ENCODE measurements at places on chromosomes 5 and 9.

GRCh38 chr5:68714810-68715209 lies 379.0 kb upstream of the SLC30A5 start:
- no peak for DNase-seq

- no peak for DNase-seq
These were observed 125.3 kb downstream of the SLC24A2 start for GRCh38 chr9:19663570-19663969.

DNA sequence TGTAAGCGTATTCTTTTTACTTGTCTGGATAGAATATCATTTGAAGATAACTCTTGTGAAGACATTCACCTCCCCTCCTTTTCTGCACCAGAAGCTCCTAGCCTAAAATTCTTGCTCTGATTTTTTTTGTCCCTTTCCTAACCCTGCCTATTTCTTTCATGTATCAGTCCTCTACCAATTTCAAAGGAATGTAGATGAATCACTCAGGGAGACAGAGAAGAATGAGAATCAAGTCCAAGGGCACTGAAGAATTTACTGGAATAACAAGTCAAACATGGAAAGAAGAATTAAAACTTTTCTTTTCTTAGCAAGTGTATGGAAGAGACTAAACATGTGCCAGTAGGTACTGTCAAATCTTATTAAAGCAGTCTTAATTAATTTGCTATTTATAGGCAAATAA lies 618.7 kb downstream of the DNAH5 start:
- no peak for DNase-seq

GRCh38 chr5:173825215-173825865 lies 62.8 kb upstream of the CPEB4 start:
- no peak for DNase-seq

- no peak for DNase-seq
These were observed 568.6 kb downstream of the CETN3 start for GRCh38 chr5:89840906-89841305.

GRCh38 chr5:90645024-90645610 lies 86.5 kb downstream of the ADGRV1 start:
- no peak for DNase-seq

DNA sequence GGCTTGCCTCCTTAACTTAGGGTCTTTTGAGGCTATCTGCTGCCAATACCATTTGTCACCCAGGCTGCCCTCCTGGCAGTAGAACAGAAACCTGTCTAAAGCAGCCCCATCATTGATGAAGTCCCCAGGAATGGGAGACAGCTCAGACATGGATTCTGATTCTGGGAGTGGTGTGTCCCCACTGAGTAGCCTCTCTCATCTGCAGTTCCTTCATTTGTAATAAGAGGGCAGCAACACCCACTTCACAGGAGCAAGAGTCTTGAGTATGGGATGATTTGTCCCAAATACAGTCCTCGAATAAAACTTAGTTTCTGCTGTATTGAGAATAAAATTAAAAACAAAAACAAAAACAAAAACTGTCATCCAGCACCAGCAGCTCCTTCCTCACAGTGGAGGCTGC lies 167.6 kb downstream of the ASTN2 start:
- DNase-seq = peak; percentile 11

- DNase-seq = peak; percentile 49
These were observed at the start of gene ZBED3 for GRCh38 chr5:77086689-77087483. ZBED3 (minus strand) TSS chr5:77087285; CDS start chr5:77077878, 9,407 bp downstream.

GRCh38 chr5:176319827-176320554 lies 41.6 kb downstream of the KIAA1191 start:
- DNase-seq = no peak

- no peak for DNase-seq
These were observed 15.4 kb downstream of the CCDC69 start for GRCh38 chr5:151208481-151208914.

DNA sequence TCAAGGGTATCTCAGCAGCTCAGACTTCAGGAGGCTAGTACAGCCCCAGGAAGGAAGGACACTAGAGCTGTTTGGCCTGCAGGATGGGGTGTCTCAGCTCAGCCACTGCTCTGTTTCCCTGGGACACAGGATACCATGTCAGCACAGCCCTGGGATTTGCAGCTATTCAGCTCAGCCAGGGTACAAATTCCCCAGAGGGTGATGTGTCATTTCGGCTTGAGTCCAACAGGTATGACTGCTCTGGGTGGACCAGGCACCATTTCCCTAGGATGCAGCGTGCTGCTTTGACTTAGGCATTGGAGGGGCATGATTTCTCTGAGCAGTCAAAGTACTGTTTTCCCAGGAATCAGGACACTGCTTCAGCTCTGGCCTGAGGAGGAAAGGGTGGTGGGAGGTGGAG lies 130.1 kb downstream of the ARSB start:
- no peak for DNase-seq

DNA sequence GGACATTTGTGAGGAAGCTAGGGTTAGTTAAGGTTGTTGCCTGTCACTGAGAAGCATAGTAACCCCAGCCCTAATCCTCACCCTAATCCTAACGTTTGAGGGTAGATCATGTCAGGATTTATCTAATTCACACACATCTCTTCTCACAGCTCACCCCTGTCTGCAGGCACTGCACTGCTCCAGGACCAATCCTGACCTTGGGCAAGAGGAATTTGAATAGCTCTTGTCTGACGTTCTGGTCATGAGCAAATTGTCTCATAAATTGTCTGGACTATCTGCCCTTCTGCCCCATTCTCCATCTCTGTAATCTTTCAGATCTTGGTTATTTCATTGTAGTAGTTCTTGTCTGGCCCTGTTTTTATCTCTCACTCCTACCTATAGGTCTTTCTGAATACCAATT lies 18.7 kb downstream of the CRHBP start:
- DNase-seq = no peak

DNA sequence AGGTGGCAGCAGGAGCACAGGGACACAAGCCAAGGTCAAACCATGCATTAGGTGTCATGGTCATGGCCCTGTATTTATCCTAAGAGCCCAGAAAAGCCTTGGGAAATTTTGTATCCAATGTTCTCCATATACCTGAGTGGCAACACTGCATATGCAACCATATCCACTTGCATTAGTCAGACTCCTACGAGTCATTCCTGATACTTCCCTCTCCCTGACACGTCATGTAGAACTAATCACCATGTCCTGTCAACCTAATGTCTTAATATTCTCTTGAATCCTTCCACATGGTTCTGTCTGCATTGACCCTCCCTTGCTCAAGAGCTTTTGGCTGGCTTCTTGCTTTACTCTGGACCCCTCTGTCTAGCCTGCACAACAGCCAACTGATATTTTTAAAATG lies 9.4 kb downstream of the SCGB3A2 start:
- no peak for DNase-seq

DNA sequence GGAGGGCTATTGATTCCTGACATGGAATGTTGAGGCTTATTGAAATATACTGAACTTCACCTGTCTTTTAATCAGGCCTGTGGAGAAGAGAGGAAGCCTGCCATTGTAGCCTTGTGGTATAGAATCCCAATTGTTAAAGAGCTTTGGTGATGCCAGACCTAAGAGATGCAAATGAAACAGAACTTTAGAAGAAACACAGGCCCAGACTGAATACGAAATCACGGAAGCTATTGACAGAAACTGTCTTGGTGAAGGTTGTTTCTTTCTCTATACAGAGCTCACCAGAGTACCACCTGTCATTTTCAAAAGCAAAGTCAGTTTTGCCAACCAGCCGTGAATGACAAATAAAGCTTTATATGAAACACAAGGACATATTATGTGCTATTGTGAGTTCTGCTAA lies 660.3 kb downstream of the ISL1 start:
- DNase-seq = no peak

DNA sequence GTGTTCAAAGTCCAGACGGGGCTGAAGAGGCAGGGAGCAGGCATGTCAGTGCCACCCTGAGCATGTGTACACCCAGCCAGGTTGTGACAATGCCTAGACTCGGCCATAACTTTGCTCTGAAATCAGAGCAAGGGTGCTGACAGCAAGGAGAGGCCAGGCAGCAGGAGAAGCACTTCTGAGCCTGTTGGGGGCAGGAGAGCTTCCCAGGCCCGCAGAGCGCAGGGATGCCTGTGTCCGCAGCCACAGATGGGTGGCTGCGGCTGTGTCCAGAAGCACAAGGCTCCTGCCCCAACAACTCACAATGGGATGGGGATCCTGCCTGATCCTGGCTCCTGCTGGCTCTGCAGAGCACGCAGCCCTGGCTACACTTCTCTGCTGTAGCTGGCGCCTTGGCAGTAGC lies 373.9 kb downstream of the CHSY3 start:
- DNase-seq = no peak

GRCh38 chr9:92385477-92385876 lies 18.9 kb downstream of the OGN start:
- no peak for DNase-seq

DNA sequence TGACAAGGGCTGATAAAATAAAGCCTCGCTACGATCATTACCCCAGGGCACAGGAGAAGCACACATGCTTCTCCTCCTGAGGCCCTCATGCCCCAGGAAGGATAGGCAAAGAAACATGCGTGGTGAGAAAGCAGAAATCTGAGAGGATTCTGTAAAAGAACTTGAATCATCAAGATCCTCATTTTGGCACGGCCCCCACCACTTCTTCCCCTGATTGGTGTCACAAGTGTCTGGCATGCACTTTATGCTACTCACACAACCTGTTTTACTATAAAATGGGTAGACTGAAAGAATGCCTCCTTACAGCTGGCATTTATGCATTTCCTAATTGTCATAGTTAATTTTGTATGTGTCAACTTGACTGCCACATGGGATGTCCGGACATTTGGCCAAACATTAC lies 32.1 kb downstream of the PCA3 start:
- DNase-seq = no peak

DNA sequence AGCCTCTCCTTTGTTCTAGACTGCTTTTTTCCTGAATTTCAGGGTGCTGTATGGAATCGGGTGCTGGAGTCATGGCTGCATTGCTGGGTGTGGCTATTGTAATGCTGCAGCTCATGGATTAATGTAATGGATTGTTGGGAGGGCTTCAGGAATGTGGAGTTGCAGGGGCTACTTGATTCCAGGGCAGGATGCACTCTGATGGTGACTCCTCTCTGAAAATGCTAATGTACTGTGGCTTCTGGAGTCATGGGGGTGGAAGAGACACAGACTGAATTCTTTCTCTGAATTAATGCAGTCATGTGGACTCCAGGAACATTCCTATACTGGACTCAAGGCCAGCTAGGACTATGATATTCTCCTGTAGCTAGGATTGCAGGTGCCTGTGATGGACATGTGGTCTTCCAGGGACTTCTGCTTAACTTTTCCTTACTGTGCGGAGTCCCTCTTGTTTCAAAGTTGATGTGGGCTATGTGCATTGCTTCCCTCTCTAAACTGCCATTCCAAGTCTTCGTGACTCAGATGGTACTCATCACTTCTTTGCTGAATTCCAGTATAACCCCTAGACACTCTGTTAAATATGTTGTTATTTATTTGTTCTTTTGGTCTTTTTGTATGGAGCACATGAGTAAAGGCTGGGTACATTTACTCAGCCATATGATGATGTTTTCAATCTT lies 396.2 kb downstream of the KCTD16 start:
- DNase-seq = no peak

GRCh38 chr5:64331597-64332277 lies 166.1 kb downstream of the RNF180 start:
- no peak for DNase-seq

DNA sequence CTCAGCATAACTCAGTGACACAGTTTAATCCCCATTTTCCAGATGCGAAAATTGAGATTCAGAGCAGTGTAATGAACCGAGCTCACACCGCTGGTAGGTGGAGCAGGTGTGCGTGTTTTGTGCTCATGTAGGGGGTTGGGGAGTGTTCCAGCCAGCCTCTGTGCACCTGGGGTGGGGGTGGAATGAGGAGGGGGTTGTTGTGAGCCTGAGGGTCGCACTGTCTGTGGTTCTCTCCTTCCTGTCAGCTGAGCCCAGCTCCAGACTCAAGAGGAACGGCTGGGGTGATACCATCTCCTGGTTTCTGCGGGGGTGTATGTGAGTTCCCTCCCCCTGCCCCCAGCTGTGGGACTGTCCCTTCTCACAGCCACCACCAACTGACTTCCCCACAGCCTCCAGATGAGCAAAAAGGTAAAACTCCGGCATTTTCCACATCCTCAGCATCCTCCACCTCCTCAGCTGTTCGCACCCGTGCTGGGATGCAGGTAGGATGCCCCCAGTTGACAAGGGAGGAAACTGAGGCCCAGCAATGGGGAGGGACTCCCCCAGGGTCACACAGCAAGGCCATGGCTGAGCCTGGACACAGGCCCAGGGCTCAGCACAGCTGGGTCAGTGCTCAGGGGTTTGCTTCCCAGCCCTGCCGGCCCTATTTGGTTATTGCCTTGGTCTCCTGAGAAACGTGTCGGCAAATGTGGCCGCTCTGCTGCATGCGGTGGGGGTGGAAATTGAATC lies 2.1 kb downstream of the SH2D3C start:
- DNase-seq = peak; percentile 37

DNA sequence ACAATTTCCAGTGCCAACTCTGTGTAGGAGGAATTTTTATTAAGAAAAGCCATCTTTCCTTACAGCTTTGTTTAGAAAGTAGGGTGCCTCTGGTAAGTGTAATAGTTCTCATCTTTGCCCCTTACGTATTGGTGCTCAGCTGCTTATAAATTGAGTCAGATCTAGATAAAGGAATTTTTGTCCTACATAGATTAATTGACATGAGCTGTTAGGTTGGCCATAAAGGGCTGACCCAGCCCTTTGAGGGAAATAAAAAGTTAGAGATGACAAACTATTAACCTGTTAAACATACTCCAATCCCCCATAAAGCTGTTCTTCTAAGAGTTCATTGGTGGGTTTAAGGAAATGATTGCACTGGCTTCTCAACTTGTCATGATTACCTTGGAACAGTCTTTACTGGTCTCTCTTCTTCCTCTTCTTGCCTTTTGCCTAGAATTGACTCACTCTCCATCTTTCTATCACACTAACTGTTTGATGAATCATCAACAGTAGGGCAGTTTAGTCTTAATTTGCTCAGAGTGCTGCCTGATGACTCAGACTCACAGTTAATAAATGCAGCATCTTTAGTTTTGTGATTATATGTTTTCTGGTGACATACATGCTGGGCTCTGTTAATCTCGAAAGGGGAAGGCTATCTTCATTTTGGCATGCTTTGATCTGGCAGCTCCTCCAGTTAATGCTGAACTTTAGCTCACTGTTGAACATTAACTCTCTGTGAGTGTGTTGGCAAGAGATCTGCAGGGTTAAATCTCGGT lies 51.7 kb downstream of the ARHGAP26 start:
- no peak for DNase-seq

- no peak for DNase-seq
These were observed 15.7 kb downstream of the KIAA1958 start for GRCh38 chr9:112502175-112502946.

DNA sequence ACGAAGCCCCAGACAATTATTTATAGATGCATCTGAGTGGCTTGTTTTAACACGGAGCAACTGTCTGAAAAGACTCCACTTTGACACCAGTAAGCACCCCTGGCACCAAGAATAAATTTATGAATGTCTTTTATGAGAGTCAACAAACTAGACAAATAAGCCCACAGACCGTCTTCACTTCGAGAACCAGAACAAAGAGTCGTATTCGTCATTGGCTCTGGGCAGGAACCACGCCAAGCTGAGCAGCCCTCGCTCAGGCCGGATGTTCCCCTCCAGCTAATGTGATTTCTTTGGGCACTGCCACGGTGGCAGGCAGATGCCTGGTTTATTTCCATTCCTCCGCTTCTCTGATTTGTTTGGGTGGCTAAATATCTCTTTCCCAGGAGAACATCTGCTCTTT lies 91.9 kb upstream of the STC2 start:
- peak; percentile 22 for DNase-seq

GRCh38 chr9:105243015-105243686 lies 1.3 kb upstream of the SLC44A1 start:
- no peak for DNase-seq

Data from C1 segment of cervical spinal cord (tissue), 14 donors.